ENCODE measurements at places on chromosomes 1 and 21. TPM values are rescaled to one million over a fixed set of nuclear protein-coding genes. Genes with fewer than 3 reads are reported as not detected.

DNA sequence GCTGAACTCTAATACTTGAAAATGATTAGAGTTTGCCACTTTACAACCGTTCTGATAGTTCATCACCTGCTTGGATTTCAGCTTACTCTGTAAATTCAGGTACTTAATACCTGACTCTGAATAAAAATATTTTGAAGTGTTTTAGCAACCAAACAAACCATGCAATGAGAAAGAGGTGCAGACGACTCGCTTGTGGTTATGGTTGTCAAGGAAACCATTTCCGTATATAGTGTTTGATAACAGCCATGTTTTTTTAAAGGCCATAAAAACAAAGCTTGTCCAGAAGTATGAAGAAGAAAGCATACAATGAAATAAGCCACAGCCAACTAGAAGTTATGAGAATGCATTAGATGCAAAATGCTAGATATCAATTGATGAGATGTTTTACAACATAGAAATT, 167.2 kb upstream of the HMCN1 start:
- no peak for DNase-seq

- no peak for DNase-seq
Observed at GRCh38 chr1:13628218-13628617, 44.6 kb downstream of the PDPN start.

DNA sequence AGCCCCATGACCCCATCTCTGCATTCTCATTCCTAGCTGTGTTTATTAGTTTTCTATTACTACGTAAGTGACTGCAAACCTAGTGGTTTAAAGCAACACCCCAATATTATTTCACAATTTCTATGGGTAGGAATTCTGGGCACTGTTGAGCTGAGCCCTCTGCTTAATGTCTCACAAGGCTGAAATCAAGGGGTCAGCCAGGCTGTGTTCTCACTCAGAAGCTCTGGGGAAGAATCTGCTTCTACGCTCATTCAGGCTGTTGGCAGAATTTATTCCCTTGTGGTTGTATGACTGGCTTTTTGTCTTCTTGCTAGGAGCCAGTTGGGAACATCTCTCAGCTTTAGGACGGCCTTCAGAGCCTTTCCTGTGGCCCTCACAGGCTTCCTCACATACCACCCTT, 181.0 kb downstream of the GIPC2 start:
- no peak for DNase-seq

DNA sequence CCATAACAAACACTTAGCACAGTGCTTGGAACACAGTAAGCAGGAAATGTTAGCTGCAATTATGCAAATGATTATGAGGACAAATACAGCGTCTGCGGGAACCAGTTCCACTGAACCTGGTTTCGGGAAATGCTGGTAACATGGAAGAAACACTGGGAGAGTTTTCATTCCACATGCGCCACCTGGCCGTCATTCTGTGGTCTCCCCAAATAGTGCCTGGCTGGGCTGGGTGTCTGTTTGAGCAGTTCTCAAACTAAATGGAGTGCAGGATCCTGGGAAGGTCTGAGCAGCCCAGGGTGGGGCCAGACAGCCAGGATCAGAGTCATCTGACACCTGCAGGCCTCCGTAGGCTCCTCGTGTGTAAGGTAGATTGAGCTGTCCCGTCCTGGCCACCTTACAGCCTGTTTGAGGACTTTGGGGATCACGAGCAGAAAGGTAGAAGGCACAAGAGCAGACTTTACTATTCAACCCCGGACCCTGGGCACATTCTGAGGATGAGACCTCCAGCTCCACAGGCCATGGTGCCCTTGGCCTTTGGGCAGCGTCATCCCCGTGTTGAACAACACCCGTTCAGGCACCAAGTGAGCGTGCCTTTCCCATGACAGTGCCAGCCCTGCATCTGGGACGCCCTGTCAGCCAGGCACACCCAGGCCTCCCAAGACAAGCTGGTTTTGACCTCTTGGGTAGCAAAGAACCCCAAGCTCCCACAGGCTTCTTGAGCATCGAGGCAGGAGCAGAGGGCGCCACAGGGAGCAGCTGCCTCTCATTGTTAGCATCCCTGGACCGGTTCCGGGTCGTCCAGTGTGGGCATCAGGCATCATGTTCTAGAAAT, 101.9 kb downstream of the PRDM2 start:
- DNase-seq = no peak

GRCh38 chr1:155012776-155013602, 10.4 kb downstream of the ZBTB7B start:
- no peak for DNase-seq

GRCh38 chr1:224626042-224626441, 9.9 kb downstream of the CNIH3 start:
- no peak for DNase-seq

DNA sequence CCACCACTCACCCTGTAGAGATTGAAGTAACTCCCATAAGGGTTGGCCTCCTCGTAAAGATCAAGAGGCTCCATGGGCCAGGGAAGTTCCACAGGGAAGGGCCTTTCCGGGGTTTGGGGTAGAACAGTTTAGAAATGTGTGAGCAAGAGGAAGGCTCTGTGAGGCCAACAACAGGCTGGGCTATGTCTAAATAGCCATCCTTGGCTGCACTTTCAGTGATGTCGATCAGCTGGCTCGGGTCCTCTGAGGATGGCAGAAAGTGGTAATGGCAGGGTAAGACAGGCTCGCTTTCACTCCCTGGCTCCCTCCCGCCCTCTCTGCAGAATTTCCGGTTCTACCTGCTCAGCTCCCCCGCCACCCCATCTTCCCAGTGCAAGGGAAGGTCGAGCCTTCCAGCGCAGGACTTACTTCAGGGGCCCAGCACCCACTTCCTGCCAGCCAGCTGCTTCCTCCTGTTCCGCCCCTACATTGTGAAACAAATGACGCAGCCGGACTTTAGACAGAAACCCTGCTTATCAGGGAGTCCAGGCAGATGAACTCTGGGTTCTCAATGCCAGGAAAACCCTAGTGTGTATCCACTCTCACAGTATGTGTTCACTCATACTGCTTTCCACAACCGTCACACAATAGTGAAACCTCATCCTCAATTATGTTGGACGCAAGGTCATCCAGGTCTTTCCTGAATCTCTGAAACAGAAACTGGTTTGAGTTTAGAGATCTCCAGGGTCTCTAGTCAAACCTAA, 7.3 kb downstream of the F11R start:
- no peak for DNase-seq

GRCh38 chr1:95127380-95127779, 10.2 kb downstream of the TLCD4 start:
- no peak for DNase-seq

GRCh38 chr1:212792396-212792908, 758 bp downstream of the TATDN3 start:
- no peak for DNase-seq

DNA sequence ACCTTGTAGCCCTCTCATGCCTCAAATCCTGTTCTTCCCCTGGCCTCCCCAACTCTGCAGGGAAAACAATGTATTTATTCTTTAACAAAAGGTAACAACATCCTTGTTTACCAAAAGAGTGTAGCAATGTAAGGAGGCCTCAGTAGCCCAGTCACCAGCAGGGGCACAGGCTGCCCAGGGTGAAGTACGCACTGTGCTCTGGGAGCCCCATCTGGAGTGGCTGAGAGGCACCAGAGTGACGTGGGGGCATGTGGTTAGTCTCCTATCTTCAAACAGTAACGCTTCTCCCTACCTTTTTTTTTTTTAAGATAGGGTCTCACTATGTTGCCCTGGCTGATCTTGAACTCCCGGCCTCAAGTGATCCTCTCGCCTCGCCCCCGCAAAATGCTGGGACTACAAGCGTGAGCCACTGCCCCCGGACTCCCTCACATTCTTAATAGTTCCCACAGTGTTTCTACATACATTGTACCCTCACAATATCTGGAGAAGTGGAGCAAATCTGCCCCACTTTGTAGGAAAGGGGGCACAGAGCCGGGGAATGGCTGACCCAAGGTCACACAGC, 51.3 kb upstream of the ECE1 start:
- no peak for DNase-seq

DNA sequence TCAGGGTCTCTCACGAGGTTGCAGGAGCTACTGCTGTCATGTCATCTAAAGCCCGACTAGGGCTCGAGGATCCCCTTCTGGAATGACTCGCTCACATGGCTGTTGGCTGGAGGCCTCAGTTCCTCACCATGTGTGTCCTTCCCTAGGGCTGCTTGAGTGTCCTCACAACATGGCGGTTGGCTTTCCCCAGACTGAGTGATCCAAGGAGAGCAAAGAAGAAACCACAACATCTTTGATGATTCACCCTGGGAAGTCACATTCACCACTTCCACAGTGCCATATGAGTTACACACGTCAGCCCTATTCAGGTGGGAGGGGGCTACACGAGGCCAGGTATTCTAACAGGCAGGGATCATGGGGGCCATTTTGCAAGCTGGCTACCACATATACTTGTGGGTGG, 64.9 kb downstream of the FHAD1 start:
- DNase-seq = no peak

GRCh38 chr1:153629971-153630370, 1.7 kb downstream of the S100A1 start:
- DNase-seq = no peak

- no peak for DNase-seq
Observed at GRCh38 chr1:107782217-107782845, 182.6 kb downstream of the VAV3 start.

DNA sequence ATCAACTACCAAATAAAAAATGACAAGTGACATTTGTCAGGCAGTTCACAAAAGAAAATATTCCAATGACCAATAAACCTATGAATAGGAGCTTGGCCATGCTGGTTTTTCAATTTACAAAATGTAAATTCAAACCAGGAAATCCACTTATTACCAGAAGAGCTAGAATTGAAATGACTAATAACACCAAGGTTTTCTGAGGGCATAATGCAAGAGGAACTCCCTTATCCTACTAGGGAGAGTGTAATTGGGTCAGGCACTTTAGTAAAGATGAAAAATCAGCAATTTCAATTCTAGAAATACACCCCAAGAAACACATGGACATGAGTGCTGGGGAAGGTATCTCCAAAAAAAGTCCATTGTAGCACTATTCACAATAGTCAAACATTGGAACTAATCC, 16.7 kb upstream of the TIAM1 start:
- no peak for DNase-seq

Gene CRB1
- not detected for total RNA-seq

Gene DNAJC11
- 52.9 TPM for total RNA-seq

Gene SLC45A3
- total RNA-seq = 1.6 TPM

Gene EFNA1
- total RNA-seq = 31.3 TPM
